HCT116 (cell line): ENCODE measurements at places on chromosomes 2 and 18.

GRCh38 chr18:23609390-23610023, 23.2 kb upstream of the NPC1 start:
- no peaks in the 10 kb centered on the region for H3K4me1 ChIP-seq
- H3K27me3 ChIP-seq, result no peaks in the 10 kb centered on the region
- H3K27ac ChIP-seq, result no peak overlapping the region

GRCh38 chr2:102266204-102266603, 45.2 kb upstream of the IL1RL1 start:
- H3K27ac ChIP-seq, result no peak overlapping the region
- DNase-seq, result no peak
- peaks cover 7% of the 10 kb centered on the region; the same call in 1 of the 2 replicates for H3K27me3 ChIP-seq
- no peak overlapping the region for H3K4me3 ChIP-seq
- no peaks in the 10 kb centered on the region for H3K4me1 ChIP-seq

DNA sequence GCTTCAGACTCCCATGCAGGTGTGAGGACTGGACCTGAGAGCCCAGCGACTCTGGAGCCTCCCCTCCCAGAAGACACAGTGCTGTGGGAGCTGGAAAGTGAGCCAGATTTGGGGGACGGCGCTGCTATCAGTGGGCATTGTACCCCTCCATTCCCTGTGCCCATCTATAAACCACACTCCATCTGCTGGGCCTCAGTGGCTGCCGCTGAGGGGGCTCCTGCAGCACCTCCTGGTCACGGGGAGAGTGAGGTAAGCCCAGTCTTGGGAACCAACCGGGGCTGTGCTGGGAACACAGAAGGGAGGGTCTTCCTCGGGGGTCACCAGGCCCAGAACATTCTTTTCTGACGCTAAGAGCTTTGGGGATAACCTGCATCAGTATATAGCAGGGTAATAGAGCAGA, 9.5 kb downstream of the PSD4 start:
- H3K36me3 ChIP-seq, result no peaks in the 10 kb centered on the region
- no peaks in the 10 kb centered on the region for H3K27me3 ChIP-seq
- H3K27ac ChIP-seq, result no peak overlapping the region

GRCh38 chr2:205267323-205267722, 415.0 kb upstream of the NRP2 start:
- no peak for DNase-seq
- H3K4me1 ChIP-seq, result no peaks in the 10 kb centered on the region
- H3K27ac ChIP-seq, result no peak overlapping the region
- peaks cover 6% of the 10 kb centered on the region; the same call in 1 of the 2 replicates for H3K27me3 ChIP-seq

GRCh38 chr18:29250259-29250658, 1073.3 kb upstream of the CDH2 start:
- H3K27me3 ChIP-seq, result no peaks in the 10 kb centered on the region
- H3K4me3 ChIP-seq, result no peak overlapping the region
- H3K4me1 ChIP-seq, result no peaks in the 10 kb centered on the region
- H3K36me3 ChIP-seq, result no peaks in the 10 kb centered on the region

DNA sequence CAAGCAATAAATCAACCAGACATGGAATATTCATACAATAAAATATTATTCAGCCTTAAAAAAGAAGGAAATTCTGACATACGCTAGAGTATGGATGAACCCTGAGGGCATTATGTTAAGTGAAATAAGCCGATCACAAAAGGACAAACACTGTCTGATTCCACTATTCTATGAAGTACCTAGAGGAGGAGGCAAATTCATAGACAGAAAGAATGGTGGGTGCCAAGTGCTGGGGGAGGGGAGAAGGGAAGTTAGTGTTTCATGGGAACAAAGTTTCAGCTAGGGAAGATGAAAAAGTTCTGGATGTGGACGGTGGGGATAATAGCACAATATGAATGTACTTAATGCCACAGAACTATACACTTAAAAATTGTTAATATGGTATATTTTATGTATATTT, 19.8 kb downstream of the SMAD7 start:
- no peaks in the 10 kb centered on the region for H3K27me3 ChIP-seq
- H3K4me1 ChIP-seq, result peaks cover 58% of the 10 kb centered on the region
- DNase-seq, result no peak
- no peak overlapping the region for H3K4me3 ChIP-seq

DNA sequence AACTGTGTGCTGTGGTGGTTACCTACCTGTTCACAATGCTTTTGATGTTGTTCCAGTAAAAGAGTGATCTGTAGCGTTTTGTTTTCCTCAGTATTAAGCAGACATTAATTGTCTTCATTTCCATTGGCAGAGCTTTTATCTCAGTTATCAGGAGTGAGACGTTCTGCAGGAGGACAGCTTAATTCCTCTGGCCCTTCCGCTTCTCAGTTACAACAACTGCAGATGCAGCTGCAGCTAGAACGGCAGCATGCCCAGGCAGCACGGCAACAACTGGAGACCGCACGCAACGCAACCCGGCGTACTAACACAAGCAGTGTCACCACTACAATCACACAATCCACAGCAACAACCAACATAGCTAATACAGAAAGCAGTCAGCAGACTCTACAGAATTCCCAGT, 78.3 kb downstream of the KCMF1 start:
- H3K27ac ChIP-seq, result no peak overlapping the region
- H3K36me3 ChIP-seq, result peaks cover 22% of the 10 kb centered on the region
- DNase-seq, result no peak
- H3K27me3 ChIP-seq, result no peaks in the 10 kb centered on the region
- no peak overlapping the region for H3K4me3 ChIP-seq

DNA sequence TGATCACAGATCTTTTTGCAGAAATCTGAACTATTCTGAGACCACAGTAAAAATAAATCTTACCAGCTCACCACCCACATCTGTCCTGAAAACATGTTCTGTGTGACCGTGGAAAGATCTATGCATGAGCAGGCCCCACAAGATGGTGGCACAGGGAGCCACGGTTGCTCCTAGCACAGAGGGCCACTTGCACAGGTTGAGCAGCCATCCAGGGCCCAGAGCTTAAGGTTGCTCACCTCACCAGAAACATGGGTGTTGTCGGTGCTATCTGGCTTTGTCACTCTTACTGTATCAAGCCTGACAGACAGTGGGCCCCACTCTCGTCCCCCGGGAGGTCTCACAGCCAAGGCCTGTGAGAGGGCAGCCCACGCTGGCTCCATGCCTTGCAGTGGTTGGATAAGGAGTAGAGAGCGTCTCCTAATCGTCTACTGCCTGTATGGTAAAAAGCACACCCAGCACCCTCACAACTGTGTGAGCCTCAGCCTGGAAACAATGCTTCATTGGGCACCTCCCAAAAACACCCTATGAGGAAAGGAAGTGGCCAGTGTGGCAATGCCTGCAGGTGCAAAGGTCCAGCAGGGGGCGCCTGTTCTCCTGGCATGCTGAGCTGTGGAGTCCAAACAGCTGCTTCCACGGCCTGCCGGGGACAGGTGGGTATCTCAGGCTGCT, 19.6 kb downstream of the TUBB6 start:
- H3K4me1 ChIP-seq, result peaks cover 7% of the 10 kb centered on the region; the same call in 1 of the 2 replicates
- H3K27me3 ChIP-seq, result no peaks in the 10 kb centered on the region
- no peak overlapping the region for H3K27ac ChIP-seq
- DNase-seq, result peak; percentile 52
- no peak overlapping the region for H3K4me3 ChIP-seq

GRCh38 chr2:217935901-217936684, 66.7 kb downstream of the TNS1 start:
- no peaks in the 10 kb centered on the region for H3K36me3 ChIP-seq
- no peak overlapping the region for H3K27ac ChIP-seq
- DNase-seq, result no peak

- H3K4me1 ChIP-seq, result no peaks in the 10 kb centered on the region
- H3K27me3 ChIP-seq, result no peaks in the 10 kb centered on the region
- no peak for DNase-seq
- H3K27ac ChIP-seq, result no peak overlapping the region
- no peaks in the 10 kb centered on the region for H3K36me3 ChIP-seq
These were observed 325.6 kb downstream of the NR4A2 start for GRCh38 chr2:156006721-156007618.

- no peak overlapping the region for H3K27ac ChIP-seq
- no peaks in the 10 kb centered on the region for H3K27me3 ChIP-seq
- H3K36me3 ChIP-seq, result no peaks in the 10 kb centered on the region
- DNase-seq, result no peak
These were observed 149.5 kb downstream of the FAM161A start for GRCh38 chr2:61704364-61704763.

DNA sequence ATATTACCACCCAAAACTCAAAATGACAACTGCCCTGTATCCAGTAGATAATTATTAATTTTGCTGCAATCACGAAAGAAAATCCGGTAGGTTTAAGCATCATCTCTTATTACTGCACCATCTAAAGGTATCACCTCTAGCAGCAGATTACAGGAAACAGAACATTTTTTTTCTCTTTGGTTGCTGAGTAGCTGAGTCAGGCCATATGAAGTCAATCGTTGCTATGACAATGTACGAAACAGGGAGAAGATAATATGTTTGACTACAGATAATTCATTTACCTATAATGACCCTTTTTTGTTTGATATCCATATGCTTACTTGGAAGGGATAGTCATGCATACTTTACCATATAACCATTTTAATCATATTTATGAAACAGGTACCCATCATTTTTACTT, 831.6 kb upstream of the CHAC2 start:
- H3K4me3 ChIP-seq, result no peak overlapping the region
- no peak for DNase-seq
- H3K4me1 ChIP-seq, result peaks cover 21% of the 10 kb centered on the region
- H3K27me3 ChIP-seq, result no peaks in the 10 kb centered on the region

DNA sequence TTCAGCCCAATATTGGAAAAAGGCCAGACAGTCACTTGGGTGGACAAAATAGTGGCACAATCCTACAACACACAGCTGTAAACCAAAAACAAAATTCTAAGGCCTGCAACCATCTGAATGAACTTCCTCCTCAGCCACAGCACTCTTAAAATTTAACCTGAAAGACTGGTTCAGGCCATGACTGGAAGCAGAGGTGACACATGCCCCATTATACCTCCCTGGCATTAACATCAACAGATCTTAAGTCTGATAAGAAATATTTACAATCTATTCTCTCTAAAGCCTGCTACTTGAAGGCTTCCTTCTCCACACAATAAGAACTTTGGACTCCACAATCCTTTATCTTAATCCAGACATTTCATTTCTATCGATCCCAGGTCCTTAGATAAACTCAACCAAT, 192.4 kb upstream of the LRP1B start:
- no peak overlapping the region for H3K4me3 ChIP-seq
- H3K4me1 ChIP-seq, result no peaks in the 10 kb centered on the region
- H3K27ac ChIP-seq, result no peak overlapping the region
- no peaks in the 10 kb centered on the region for H3K36me3 ChIP-seq

DNA sequence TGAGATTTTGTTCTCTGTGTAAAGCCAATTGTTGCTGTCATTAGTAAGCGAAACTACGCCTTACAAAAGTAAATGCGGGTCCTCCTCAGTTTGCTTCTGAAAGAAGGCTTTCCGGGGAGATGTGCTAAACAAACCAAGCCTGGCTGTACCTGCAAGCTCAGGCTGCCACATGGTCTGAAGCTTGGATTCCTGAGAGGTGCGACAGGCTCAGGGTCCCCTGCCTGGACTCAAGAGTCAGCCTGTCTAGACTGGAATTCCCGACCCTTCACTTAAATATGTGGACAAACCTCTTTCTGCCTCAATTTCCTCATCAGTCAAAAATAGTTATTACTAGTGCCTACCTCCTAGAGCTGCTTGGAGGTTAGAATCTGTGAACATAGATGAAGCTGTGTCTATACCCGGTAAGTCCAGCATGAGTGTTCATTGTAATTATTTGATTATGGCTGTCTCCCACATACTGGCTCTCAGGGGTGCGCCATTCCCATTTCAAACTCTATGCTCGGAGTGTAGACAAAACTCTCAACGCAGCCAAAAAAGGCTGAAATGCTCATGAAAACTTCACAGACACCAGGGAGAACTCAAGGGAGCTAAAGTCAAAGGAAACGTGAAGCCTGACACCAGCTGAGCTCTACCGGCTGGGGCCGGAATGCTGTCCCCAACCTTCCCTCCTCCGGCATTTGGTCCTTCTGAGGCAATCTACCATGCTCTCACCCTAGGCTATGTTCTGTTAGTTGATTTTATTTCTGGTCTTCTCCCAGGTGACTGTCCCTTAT, 31.4 kb downstream of the SOWAHC start:
- no peaks in the 10 kb centered on the region for H3K36me3 ChIP-seq
- H3K4me3 ChIP-seq, result no peak overlapping the region
- H3K27me3 ChIP-seq, result no peaks in the 10 kb centered on the region
- peaks cover 2% of the 10 kb centered on the region; the same call in 1 of the 2 replicates for H3K4me1 ChIP-seq
- H3K27ac ChIP-seq, result no peak overlapping the region
- DNase-seq, result no peak

DNA sequence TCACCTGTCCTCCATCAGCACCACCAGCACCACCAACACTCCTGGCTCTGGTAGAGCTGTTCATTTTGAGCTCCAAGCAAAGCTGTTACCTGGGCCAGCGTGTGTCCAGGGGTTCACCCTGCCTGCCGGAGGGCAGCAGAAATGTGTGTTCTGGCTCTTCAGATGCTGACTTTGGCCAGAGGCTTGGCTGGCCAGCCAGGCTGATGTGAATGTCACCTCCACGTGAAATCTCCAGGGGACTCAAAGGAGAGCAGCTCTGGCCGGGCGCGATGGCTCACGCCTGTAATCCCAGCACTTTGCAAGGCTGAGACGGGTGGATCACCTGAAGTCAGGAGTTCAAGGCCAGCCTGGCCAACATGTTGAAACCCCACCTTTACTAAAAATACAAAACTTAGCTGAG, 33.5 kb downstream of the CIB4 start:
- no peaks in the 10 kb centered on the region for H3K36me3 ChIP-seq
- H3K27me3 ChIP-seq, result no peaks in the 10 kb centered on the region
- H3K27ac ChIP-seq, result no peak overlapping the region
- no peak for DNase-seq

GRCh38 chr2:15169326-15170069, 391.6 kb downstream of the NBAS start:
- no peaks in the 10 kb centered on the region for H3K36me3 ChIP-seq
- peaks cover 17% of the 10 kb centered on the region for H3K4me1 ChIP-seq
- no peaks in the 10 kb centered on the region for H3K27me3 ChIP-seq
- peak; percentile 23 for DNase-seq
- H3K4me3 ChIP-seq, result no peak overlapping the region

DNA sequence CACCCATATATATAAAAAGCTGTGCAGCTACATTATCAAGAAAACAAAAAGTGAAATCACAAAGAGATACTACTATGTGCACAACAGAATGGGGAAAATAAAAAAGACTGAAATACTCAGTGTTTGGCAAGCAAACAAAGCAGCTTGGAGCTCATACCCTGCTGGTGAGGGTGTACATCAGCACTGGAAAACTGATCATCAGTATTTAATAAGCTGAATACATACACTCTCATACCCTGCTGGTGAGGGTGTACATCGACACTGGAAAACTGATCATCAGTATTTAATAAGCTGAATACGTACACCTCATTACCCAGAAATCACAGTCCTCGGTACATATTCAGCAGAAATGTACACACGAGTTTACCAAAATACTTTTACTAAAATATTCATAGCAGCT, 220.8 kb downstream of the SPP2 start:
- H3K4me3 ChIP-seq, result no peak overlapping the region
- H3K36me3 ChIP-seq, result no peaks in the 10 kb centered on the region
- no peak overlapping the region for H3K27ac ChIP-seq
- no peaks in the 10 kb centered on the region for H3K27me3 ChIP-seq
- peaks cover 6% of the 10 kb centered on the region for H3K4me1 ChIP-seq
